CD4-positive, alpha-beta T cell treated with Interleukin-6 for 4 hours (primary cell): ENCODE measurements at places on chromosomes 5 and 9.

GRCh38 chr9:7909537-7909936 is 110.0 kb upstream of the DMAC1 start:
- no peak for DNase-seq

GRCh38 chr9:107706701-107707427 is 217.3 kb upstream of the KLF4 start:
- no peak for DNase-seq

DNA sequence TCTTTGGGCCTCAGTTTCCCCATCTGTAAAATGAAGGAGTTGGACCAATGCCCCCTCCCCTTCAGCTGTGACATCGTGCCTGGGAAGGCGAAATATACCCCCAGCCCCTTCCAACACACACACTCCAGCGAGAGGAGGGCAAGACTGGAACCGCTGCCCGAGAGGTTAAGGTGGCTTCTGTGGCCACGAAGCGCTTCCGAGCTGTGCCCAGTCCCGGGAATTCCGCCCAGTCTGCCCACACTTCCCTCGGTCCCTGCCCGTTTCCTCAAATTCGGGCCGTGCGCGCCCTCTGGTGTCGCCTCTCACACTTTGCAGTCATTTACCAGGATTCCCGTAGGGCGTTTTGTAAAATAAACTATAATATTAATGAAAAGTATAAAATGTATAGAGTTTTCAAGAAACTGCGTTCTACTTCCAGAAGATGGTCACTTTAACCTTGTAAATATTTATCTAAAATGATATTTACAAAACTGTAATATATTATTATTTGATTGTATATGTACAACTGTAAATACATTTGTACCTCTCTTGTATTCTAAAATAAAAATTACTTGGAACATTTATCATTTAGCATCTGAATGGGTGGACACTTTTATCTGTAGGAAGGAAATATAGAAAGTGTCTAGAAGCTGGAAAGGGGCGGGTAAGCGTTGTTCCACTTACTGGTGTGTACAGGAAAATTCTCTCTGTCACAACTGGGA is 11.0 kb upstream of the EXOSC2 start:
- DNase-seq: peak; percentile 72

DNA sequence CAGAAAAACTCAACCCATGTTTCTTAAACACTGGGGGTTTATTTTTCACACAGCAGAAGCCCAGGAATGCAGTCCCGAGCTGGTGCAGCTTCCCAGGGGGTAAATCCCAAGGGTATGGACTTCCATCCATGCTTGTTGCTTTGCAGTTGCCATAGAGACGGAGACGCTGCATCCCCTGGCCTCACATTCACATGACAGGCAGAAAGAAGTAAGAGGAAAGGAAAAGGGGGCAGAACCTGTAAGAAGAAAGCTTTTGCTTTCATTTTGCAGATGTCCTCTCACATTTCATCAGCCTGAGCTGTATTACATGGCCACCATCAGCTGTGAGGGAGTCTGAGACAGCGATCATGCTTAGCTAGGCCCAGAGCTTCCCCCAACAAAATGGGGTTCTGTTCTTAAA is 321.0 kb downstream of the AGTPBP1 start:
- DNase-seq: no peak

GRCh38 chr9:126328407-126328806 is 1.8 kb downstream of the MVB12B start:
- DNase-seq: no peak

- no peak for DNase-seq
Measured at GRCh38 chr9:33101104-33101951, 24.9 kb upstream of the SMU1 start.
